ENCODE measurements at places on chromosomes 16 and 17. TPM values are rescaled to one million over a fixed set of nuclear protein-coding genes. Genes with fewer than 3 reads are reported as not detected.

Gene SCNN1G
- not detected for total RNA-seq

Gene ACSM2B
- not detected for total RNA-seq

Gene RAMP2
- total RNA-seq, result not detected

Gene NEUROD2
- not detected for total RNA-seq

Gene TMEM235
- total RNA-seq, result not detected

Gene KRTAP2-1
- total RNA-seq, result not detected

Gene RTN4RL1
- total RNA-seq, result 1.5 TPM

Gene SULT1A4
- total RNA-seq, result 1.8 TPM

Gene EXOC3L1
- total RNA-seq, result 0.19 TPM

Gene CTRB2
- not detected for total RNA-seq

Gene KRT39
- total RNA-seq, result not detected
